Fibroblast of villous mesenchyme (primary cell): ENCODE measurements at places on chromosomes 7 and 10. TPM values are rescaled to one million over a fixed set of nuclear protein-coding genes. Genes with fewer than 3 reads are reported as not detected.

The COBL gene
- under 0.01 TPM in 1 of 2 replicates, not detected in the other for total RNA-seq

The TMEM236 gene
- under 0.01 TPM in 2 replicates for total RNA-seq

GRCh38 chr10:58013406-58013805, 254.3 kb downstream of the IPMK start:
- no peak for DNase-seq

DNA sequence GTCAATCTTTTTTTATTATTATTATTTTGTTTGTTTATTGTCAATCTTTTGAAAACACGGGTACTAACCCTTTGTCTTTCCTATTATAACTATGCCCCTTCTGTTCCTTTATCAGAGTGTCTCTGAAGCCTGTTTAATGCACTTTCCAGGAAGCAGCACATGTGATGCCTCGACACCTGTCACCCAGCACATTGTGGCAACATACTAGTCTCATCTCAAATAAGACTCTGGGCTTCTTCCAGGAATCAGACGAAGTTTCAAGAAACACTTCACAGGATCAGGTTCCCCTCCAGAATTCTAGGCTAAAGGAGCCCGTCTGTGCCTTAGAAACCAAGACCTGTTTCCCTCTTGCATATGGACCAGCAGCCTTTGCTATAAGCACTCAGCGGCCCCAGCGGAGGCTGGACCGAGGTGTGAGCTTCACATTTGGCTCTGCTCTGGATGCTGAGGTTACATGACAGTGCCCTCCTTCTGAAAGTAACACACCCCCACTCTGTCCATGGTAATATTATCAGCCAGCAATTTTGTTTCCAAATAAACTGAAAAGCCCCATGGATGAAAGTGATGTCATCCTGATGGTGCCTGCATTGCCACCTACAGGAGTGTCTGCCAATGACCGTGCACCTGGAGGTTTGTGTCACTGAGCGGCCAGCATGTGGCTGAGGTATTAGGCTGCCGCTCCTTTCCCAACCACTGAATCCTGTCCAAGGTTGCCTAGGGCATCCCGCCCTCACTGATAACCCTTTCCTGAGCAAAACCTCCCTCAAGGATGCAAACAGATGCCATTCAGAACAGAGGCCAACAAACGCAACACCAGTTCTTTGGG, 38.1 kb downstream of the MKI67 start:
- DNase-seq = no peak

- DNase-seq = peak; percentile 56
Measured at GRCh38 chr10:7084280-7085005, 326.4 kb downstream of the SFMBT2 start.
